ENCODE measurements at places on chromosomes 7 and 10.
A peak's percentile ranks its signal among the peaks of the same experiment; 100 is the strongest.

- DNase-seq = no peak
Measured at GRCh38 chr10:74206746-74207145, 55.7 kb downstream of the ADK start.

GRCh38 chr7:107079212-107079940 is 34.9 kb downstream of the PRKAR2B start:
- DNase-seq = peak; percentile 11

DNA sequence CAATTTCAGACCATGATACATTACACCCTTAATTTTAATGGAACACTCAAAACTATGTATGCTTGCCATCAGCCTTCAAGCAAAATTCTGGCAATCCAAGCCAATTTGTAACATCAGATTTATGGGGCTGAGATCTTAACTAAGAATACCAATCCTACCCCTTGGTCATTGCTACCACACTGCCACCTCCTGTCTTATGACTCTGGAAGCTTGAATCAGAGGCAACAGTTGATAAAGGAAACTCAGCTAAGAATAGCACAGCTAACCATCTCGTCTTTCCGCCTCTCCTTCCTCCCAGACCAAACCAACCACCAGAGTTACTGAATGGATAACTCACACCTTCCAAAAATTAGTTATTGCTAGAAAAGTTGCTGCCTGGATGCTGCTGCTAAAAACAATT is 7.4 kb downstream of the IGF2BP3 start:
- DNase-seq = peak; percentile 81

- DNase-seq = no peak
Measured at GRCh38 chr7:3399858-3400257, 98.8 kb downstream of the SDK1 start.

- DNase-seq = no peak
Measured at GRCh38 chr7:151768805-151769187, 108.1 kb downstream of the PRKAG2 start.

GRCh38 chr10:13839430-13839990 is 252.7 kb downstream of the PRPF18 start:
- peak; percentile 89 for DNase-seq

GRCh38 chr7:146635205-146636032 is 518.8 kb downstream of the CNTNAP2 start:
- DNase-seq = no peak

GRCh38 chr7:29258951-29259350 is 64.4 kb downstream of the CHN2 start:
- no peak for DNase-seq

GRCh38 chr7:128427289-128427891 is 17.6 kb upstream of the IMPDH1 start:
- peak; percentile 39 for DNase-seq

- no peak for DNase-seq
Measured at GRCh38 chr10:25552283-25552919, 377.6 kb downstream of the GPR158 start.

GRCh38 chr7:28608731-28609130 is 196.4 kb downstream of the CREB5 start:
- DNase-seq = no peak

GRCh38 chr7:107564553-107565298 is 955 bp downstream of the DUS4L start:
- peak; percentile 75 for DNase-seq

- peak; percentile 79 for DNase-seq
Measured at GRCh38 chr7:44638611-44639557, 32.5 kb downstream of the OGDH start.

DNA sequence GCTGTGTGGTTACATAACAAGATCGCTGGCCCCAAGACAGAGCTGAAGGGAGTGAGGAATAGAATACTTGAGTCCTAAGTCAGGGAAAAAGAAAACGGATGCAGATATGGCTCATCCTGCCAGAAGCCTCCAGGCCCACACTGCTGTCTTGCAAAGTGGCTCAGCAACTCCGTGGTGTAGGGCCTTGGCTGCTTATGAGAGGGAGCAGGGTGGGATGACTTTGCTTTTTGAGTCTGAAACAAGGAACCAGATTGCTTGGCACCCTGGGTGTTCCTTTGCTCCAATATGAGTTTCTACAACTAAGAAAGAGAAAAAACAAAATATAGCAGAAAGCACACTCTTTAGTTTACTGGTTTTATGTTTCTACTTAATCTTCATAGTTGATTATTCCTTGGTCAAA is 193.8 kb upstream of the WDR11 start:
- DNase-seq = no peak

DNA sequence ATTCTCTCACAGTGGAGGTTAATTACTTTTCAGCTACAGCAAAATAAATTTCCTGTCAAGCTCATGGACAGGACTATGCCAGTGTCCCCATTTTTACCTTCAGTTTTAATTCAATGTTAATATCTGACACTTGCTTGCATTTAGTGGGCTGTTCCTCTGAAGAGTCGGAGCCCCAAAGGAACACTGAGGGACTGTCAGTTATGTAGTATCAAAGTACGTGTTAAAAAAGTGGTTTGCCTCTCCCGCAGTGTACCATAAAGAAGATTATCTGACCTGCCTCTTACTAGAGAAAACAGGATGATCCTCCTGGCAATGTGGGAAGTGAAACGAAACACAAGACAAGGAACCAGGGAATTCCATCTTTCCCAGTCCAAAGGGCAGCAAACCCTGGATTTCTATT is 1010.9 kb upstream of the PHF14 start:
- DNase-seq = no peak

GRCh38 chr10:35400595-35401268 is 64.4 kb downstream of the CCNY start:
- DNase-seq = no peak

GRCh38 chr7:132359743-132360142 is 216.5 kb downstream of the PLXNA4 start:
- no peak for DNase-seq

DNA sequence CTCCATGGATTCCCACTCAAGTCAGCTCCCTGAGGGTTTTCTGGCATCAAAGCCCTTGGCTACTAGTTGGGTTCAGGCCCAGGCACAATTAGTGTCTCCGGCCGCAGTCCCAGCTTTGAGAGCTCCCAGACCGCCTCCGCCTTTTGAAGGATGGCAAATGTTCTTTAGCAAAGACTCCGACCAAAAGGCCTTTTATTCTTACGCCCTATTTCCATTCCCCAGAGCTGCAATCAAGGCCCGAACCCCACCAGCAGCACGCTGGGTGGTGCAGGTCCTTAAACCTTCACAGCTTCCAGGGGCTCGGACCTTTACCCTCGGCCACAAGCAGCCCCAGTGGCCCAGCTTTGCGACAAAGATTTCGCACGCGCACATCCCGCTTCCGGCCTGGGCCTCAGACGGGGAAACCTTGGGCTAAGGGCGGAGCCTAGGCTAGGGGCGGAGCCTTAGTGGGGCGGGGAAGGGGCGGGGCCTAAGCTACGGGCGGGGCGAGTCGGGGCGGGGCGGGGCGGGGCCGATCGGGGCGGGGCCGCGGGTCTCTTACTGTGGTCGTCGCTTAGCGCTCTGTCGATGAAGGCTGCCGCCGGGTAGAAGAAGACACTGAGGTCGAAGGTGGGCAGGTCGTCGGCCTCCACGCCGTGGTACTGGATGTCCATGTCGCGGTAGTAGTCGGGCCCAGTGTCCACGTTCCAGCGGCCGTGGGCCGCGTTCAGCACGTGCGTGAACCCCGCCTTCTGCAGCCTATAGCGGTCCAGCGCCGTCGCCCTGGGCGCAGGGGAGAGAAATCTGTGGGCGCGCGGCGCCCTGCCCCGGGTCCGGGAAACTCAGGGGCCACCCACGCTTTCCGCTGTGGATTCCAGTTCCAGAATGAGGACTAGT is 68.0 kb upstream of the SAMD8 start:
- DNase-seq = no peak

Measured in osteoblast (primary cell).